ENCODE measurements at places on chromosomes 3 and 15.

DNA sequence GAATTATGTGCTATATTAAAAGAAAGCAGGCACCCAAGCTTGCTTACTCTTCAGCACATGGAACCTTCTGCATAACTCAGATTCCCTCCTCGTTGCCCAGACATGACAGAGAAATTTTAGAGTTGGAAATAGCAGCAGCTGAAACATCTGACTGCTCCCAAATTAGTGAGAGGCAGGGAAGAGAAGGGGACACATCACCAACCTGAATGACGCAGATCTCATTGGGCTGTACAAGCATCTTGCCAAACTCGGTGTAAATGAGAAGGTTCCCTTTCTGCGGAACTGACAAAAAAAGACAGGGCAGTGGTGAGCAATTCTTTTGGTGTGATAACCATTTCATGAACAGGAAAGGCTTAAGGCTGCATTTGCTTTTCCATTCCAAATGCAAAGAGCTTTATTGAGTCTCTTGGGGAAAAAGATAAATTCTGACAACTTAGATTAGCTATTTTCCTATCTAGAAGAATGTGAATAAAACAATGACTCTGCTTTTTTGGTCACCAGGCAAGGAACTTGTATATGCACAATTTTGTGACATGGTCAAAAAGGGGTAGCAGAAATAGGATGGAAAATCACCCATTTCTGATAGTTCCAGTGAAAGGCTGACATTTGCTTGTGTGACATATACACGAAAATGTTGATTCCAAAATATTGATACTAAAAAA, 35.1 kb downstream of the HGD start:
- DNase-seq: no peak

DNA sequence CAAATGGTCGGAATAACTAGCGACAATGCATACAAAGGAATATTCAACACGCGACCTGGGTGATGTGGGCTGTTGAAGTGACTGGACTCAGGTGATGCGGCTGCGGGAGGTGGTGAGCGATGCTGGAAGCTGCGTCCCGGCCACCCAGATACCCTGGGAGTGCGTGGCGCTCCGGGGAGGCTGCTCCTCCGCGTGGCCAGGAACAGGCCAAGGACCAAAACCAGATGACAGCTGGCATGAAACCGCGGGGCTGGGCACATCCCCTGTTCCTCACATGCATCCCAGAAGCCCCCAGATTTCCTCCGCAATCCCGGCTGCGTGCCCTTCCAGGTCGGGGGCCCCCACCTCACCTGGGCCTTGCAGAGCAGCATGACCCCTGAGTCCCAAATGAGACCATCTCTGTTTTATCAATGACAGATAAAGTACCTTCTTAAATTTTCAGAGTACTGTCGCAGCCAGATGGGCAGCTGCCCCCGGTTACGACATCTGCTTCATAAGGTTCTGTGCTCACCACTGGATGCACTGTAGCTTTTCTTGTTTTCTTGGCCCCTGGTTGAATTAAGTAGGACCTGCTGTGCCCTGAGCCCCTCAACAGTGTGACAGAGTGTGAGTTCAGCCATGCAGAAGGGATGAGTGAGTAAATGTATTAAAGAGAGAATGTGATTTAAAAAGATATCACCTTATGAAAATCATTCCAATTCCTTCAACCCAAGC, 278.2 kb downstream of the GABRG3 start:
- no peak for DNase-seq

DNA sequence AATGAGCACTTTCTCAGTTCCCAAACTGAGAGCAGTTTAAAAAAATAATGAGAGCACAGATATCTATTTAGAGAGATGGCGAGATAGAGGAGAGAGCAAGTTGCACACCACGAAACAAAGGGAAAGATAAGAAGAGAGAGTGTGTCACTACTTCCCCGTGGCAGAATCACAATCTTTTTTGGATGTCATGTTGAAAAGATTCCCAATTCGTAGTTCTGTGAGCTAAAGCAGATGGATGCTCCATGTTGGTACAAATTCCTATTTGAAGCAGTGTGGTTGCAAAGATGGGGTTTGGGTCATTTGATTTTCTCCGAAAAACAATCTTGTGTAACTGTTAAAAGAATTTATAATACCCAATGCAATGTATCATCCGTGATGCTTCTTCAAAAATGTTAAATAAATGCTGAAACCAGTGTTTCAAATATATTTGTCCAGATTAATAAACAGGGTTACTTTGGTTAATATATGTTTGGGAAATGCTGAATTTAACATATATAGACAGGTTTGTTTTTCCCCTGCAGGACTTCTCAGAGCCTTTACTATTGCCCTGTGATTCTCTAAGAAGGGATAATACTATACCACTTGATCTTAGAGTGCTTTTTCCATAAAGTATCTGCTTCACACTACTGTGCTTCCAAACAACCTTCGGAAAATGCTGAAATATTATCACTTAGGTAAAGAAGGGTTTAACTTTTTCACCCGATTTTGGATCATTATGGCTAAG, 128.5 kb downstream of the MDFIC2 start:
- DNase-seq: no peak

- DNase-seq: no peak
Observed at GRCh38 chr15:69357773-69358771, 56.1 kb upstream of the KIF23 start.

- no peak for DNase-seq
Observed at GRCh38 chr15:64452988-64453688, 7.2 kb upstream of the ZNF609 start.

DNA sequence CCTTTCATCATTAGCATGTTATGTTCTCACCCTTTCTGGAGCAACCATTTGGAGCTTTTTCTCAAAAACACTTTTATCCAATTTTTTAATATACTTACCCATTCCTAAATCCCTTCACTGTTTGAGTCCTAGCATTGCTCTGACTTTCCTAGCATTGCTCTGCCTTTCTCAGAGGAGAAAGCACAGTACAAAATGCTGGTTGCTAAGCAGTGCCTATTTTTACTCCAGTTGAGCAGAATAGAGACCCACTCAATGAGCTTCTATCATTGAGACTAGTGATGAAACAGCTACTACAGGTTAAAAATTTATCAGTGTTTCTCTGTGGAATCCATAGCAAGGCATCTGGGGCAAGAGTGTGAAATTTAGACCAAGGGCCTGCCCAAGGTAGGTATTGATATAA, 21.8 kb upstream of the IL1RAP start:
- no peak for DNase-seq

GRCh38 chr3:28940994-28941393, 339.9 kb upstream of the RBMS3 start:
- DNase-seq: no peak

- DNase-seq: no peak
Observed at GRCh38 chr3:181794011-181794790, 82.5 kb downstream of the SOX2 start.

GRCh38 chr3:32347343-32348125, 44.1 kb upstream of the CMTM7 start:
- DNase-seq: no peak
